ENCODE measurements at places on chromosomes 13 and 19.

DNA sequence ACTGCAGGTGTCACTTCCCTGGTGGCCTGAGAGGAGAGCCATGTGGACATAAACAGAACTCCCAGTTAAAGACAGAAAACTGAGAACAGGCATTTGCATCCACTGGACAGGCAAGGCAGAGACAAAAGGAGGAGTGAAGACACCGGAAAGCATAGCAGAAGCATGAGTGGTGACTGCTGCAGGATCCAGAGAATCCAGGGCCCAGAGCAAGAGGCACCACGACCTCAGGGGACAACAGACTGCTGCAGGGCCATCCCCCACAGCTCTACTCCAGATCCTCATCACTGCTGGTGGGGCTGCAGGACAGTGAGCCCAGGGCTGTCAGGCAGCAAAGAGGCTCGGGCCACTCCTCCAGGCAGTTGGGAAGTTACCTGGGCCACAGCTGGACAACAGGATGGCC is 14.5 kb upstream of the ISYNA1 start:
- DNase-seq, result no peak

DNA sequence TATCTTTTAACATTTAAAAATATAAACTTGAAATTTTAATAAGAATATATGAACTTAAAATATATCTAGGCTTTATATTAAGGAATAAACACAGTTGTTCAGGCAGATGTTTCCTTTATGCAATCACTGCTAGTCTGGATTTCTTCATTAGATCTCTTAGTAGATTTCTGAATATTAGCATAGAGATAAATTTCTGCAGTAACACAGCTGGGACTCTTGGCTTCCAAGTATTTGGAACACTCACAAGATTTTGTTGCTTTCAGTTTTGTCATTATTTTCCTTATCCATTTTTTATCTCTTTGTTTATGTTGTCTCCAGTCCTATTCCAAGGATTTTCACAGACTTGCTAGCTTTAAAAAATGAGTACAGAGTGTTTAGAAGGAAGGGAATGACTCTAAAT is 857.1 kb downstream of the GPC5 start:
- no peak for DNase-seq

- DNase-seq, result no peak
Observed at GRCh38 chr13:40981361-40981760, 37.8 kb downstream of the ELF1 start.

DNA sequence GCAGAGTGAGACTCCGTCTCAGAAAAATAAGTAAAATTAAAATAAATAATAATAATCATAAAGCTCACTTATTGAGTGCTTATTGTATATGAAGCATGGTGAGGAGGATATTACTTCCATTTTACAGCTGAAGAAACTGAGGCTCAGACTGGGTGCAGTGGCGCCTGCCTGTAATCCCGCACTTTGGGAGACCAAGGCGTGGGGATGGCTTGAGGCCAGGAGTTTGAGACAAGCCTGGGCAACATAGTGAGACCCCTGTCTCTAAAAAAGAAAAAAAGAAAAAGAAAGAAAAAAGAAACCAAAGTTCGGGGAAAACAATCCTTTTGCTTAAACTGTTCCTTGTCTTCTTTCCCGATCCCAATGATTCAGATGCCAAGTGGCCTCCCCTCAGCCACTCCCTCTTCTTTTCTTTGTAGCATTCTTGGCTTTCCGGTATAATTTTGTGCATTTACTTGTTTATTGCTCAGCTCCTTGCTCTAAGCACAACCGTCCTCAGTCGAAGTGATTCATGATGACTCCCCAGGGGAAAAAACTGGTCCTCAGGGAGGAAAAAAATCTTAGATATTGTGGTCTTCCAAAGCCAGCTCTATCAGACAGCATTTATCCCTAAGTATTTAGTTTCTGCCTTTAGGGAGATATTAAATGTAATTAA is 965 bp upstream of the EIF3G start:
- DNase-seq, result no peak

- no peak for DNase-seq
Observed at GRCh38 chr13:30138511-30138910, 168.8 kb downstream of the KATNAL1 start.

DNA sequence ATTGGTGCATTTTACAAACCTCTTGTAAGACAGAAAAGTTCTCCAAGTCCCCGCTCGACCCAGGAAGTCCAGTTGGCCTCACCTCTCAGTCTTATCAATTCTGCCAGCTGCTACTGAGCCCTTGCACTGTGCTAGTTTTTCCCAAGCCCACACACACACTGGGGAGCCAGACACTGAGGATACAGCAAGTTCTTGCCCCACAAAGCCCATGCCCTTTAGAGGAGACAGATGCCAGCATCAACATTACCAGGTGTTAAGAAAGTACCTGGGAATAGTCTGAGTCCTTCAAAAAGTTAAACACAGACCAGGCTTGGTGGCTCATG is 175.0 kb downstream of the PTPRS start:
- DNase-seq, result no peak

GRCh38 chr13:99339736-99340397 is 32.7 kb upstream of the GPR183 start:
- DNase-seq, result peak; percentile 58

GRCh38 chr13:67281466-67281865 is 51.3 kb upstream of the PCDH9 start:
- no peak for DNase-seq

DNA sequence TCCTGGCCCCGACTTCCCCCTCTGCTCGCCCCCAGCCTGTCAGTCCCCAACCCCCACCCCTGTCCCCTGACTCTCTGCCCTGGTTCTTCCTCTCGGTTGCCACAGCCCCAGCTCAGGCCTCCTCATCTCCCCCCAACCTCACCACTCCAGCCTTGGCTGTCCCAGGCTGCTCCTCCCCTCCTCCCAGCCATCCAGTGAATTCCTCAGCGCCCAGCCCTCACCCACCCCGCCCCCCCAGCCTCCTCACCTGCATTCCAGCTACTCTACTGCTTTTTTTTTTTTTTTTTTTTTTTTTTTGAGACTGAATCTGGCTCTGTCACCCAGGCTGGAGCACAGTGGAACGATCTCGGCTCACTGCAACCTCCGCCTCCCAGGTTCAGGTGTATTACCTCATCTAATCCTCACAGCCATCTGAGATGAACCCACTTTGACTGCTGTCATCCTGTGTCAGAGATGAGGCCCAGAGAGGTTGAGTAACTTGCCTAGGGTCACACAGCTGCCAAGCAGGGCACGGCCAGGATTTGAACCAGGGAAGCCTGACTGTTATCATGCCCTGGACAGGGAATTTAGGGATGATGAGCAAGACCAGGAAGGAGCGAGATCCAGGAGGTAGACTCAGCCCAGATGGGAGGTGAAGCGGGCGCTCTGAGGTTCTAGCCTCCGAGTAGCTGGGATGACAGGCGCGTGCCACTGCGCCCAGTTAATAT is 2.6 kb downstream of the SULT2B1 start:
- DNase-seq, result no peak

GRCh38 chr19:10449037-10449436 is 28.7 kb downstream of the PDE4A start:
- DNase-seq, result no peak

DNA sequence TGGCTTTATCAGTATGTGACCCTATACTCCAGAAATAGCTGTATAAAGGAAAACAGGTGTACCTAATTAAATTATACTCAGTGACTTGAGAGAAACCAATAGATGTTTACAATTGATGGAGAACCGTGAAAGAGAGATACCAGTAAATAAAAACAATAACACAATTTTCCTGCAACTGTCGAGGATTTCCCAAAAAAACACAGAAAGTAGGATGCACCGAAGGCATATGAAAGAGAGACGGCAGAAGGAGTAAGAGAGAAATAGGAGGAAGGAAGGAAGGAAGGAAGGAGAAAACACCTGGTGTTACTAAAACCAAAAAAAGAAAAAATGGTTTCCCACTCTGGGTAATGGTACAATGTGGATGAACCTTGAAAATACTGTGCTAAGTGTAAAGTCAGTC is 6.8 kb upstream of the ZNF229 start:
- DNase-seq, result no peak

- DNase-seq, result no peak
Observed at GRCh38 chr13:79360095-79360494, 46.0 kb downstream of the RBM26 start.

DNA sequence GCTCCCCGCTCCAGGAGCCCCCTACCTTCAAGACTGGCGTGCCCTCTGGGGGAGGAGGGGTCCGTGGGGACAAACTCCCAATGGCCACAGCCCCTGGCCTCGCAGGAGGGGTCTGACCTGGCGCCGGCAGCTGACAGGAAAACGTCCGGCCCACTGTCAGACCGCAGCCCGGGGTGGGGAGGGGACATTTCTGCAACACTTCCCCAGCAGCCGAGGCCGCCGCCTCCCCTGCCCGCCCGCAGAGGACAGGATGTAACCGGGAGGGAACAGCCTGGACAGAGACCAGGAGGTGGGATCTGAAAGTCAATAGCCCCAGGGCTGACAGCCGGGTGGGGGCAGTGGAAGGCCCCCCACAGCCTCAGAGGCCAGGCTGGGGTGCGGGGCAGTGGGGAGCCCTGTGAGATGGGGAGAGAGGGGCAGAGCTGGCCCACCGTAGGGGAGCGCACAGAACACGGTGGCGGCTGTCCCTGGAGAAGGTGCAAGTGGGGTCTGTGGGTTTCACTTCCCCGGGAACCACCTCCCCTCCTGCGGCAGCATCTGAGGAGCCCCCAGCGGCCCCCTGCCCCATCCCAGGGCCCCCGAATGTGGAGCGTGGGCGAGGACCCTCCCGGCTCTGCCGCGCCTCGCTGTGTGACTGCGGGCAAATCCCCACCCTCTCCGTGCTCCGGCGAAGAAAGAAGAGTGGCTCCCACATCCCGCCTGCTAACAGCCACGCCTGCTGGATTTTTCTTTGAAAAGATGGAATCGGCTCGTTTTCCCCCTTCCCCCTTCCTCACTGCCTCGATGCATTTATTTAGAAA is at the start of gene PEAK3:
PEAK3 (minus strand) TSS at position 114 of the 800 bp plus-strand sequence. CDS start 1,244 bp downstream, outside the sequence.
- peak; percentile 21 for DNase-seq

GRCh38 chr13:67574320-67575233 is 344.4 kb upstream of the PCDH9 start:
- DNase-seq, result no peak

DNA sequence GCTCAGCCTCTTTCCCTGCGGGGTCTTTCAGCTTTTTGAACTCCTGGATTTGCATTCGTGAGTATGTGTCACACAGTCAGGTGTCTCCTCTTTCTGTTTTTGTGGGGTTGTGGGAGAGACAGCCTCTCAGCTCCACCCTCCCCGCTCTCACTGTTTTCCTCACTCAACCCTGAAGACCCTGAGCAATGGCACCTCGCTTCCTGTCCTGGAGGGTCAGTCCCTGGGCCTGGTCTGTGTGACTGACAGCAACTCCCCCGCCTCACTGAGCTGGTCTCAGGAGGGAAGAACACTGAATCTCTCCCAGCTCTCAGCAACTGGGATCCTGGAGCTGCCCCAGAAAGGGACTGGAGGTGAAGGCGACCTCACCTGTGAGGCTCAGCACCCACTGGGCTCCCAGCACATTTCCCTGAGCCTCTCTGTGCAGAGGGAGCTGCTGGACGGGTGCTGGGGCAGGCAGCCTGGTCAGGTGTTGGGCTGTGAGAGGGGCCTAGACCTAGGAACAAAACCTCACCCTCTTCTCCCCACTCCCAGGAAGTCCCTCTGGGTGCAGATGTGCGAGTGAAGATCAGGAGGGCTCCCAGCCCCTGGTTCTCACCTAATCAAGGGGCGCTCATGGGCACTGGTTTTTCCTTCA is 4.2 kb upstream of the SIGLEC7 start:
- no peak for DNase-seq

DNA sequence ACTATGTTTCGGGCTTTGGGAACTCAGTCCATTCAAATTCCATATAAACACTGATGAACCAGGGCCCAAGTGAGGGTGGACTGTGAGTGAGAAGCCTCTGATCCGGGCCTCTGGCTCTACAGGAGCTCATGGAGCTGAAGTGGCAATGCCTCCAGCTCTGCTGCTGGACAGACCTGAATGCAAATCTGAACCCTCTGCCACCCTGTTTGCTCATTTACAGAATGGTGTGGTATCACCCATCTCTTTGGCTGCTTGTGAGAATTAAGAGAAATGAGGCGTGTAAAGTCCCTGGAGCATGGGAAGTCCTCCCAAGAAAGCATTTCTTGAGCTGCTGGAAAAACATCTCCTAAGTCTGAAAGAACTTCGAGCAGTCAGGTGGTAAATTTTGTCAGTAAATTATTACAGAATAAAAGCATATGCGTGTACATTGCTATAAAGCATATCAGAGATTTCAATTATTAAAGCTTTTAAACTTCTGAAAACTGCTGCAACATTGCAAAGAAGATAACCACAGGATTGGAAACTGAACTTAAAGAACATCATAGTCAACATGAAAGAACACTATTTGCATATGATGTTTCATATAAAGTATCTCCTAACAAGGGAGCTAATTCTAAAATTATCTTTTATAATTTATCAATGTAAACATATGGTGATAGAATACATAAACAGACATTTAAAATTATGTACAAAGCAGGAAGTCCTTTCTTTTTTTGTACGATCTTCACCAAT is 369.0 kb downstream of the UQCRFS1 start:
- no peak for DNase-seq

DNA sequence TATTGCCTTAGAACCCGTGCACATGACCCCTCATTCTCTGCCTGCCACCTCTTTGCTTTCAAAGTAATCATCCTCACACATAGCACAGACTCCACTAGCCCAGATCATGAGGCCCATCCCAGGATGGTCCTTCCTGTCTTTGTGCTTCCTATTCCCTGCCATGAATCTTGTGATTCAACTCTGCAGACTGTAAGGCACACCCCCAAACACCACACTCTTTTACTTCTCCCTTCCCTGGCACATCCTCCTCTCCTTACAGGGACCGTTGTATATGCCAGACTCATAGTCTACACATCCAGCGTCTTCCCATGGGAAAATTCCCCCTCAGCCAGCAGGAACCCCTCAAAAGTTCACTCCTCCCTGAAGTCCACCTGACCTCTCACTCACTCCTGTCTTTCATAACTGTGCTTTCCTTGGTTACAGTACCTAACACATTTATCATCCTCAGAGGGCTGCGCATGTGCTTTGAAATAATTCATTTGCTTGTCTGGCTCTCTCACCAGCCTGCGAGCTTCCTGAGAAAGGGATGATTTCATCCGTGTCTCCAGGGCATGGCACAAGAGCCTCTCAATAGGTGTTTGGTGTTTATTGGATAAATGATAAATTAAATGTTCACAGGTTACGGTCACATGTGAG is 26.8 kb upstream of the LRCH1 start:
- no peak for DNase-seq

- peak; percentile 61 for DNase-seq
Observed at GRCh38 chr19:35247526-35248309, 1.1 kb upstream of the LSR start.

GRCh38 chr19:14505488-14506239 is 9.7 kb upstream of the GIPC1 start:
- peak; percentile 75 for DNase-seq

Data from stimulated activated CD4-positive, alpha-beta T cell treated with anti-CD3 and anti-CD28 coated beads, Interleukin-4, amount 100 ng/mL, for 24 hours (primary cell).